ENCODE measurements at places on chromosomes 12 and 14.

- DNase-seq, result no peak
Measured at GRCh38 chr14:85342858-85343607, 186.9 kb upstream of the FLRT2 start.

- no peak for DNase-seq
Measured at GRCh38 chr12:54384591-54385041, at the start of gene ZNF385A. Gene ZNF385A (minus strand): TSS chr12:54384733. CDS start chr12:54384514, 219 bp downstream.

DNA sequence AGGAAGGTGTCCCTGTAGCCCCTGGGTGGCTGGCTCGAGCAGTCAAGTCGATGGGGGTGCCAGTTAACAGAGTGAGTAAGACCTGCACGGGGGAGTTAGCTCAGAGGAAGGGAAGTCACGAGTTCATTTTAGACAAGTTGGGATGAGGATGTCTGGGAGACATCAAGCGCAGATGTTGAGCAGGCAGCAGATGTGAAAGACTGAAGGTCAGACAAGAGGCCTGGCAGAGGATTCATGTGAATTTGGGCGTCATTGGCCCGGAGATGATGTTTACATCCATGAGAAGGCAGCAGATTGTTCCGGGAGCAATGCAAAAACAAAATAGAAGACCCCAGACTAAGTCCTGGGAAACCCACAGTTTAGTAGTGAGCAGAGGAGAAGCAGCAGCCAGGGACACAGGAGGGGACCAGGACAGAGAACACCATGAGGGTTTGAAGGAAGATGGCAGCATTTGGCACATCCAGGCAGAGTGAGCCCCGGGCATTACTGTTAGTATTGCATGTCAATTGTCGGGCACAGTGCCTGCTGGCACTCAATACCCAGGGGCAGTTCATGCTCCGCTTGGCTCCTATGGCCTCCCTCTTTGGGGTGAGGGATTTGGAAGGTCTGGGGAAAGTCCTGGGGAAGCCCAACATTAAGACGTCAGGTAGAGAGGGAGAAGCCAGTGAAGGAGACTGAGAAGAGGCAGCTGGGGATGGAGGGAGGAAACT is 15.1 kb downstream of the LTBP2 start:
- DNase-seq, result no peak

GRCh38 chr12:130462558-130463274 is 125.0 kb downstream of the PIWIL1 start:
- DNase-seq, result no peak

- no peak for DNase-seq
Measured at GRCh38 chr14:105419195-105420091, at the start of gene MTA1. Gene MTA1 (plus strand): TSS chr14:105419827. CDS start chr14:105420036, 209 bp downstream.

DNA sequence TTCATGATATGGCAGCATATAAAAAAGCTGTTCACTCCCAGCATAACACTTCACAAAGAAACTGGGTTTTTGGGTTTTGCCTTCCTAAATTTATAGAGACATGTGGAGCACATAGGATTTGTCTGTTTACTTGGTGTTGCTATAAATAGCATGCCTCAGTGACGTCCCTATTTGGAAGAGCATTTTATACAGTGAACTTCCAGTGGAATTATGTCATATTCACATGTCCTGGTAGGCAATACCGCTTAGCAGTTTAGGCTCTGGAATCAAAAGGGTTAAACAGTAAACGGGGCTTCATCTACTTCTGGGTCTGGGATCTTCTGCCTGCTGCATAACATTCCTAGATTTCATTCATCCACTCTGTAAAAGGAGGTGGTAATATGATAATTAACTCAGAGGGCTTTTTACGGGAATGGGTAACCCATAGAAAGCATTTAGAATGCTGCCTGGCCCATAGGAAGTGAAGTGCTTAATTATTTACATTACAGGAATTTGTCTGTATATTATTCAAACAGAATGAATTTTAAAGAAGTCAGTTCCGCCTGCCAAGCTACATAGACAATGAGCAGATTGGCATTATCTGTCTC is 396.1 kb downstream of the TMTC2 start:
- DNase-seq, result no peak

DNA sequence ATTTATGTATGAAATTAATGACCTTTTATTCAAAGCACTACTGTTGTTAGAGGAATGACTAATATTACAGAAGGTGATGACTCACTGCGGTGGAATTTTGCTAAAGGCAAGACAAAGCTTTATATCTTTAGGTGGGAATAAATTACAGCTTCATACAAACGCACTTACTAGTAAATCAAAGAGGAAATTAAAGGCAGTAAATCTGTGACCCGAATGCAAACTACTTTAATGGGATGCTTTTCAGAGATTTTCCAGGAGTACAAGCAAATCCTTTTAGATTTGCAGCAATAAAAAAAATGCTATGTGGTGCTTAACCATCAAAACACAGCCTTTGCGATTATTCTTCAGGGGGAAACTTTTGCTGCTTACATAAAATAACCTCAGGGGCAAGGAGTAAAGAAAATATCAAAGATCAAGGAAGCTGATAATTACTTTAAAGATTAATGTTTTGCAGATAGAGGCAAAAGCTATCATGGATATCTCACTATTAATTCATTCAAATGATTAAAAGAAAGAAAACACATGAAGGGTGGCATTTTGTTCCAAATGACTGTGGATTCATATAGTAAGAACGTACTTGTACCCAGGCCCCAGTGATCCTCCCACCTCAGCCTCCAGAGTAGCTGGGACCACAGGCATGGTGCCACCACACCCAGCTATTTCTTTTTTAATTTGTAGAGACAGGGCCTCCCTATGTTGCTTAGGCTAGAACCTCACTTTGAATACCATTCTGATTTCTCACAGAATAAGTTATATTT is 98.9 kb downstream of the DENND5B start:
- no peak for DNase-seq

GRCh38 chr12:12486661-12487240 is 75.9 kb downstream of the DUSP16 start:
- DNase-seq, result no peak

DNA sequence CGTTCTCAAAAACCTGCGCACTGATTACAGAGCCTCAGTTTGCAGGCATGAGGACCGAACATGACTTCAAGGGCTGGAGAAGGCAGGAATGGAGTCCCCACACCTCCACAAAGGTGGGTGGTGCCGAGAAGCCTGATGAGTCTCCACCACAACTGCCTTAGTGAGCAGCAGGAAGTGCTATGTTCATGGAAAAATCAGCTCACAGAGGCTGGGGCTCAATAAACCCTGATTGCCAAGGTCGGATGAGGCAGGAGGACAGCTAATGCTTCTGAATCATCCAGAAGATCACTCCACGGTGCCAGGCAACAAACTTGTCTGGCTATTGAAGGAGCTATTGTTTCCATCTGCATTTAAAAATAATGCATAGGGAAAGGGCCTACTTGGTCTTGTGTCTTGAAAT is 31.1 kb downstream of the APPL2 start:
- DNase-seq, result no peak

GRCh38 chr12:92055877-92056276 is 89.8 kb downstream of the BTG1 start:
- no peak for DNase-seq

GRCh38 chr12:26118308-26118707 is 6.5 kb downstream of the BHLHE41 start:
- DNase-seq, result no peak

- no peak for DNase-seq
Measured at GRCh38 chr12:107053709-107054108, 39.6 kb downstream of the CRY1 start.

DNA sequence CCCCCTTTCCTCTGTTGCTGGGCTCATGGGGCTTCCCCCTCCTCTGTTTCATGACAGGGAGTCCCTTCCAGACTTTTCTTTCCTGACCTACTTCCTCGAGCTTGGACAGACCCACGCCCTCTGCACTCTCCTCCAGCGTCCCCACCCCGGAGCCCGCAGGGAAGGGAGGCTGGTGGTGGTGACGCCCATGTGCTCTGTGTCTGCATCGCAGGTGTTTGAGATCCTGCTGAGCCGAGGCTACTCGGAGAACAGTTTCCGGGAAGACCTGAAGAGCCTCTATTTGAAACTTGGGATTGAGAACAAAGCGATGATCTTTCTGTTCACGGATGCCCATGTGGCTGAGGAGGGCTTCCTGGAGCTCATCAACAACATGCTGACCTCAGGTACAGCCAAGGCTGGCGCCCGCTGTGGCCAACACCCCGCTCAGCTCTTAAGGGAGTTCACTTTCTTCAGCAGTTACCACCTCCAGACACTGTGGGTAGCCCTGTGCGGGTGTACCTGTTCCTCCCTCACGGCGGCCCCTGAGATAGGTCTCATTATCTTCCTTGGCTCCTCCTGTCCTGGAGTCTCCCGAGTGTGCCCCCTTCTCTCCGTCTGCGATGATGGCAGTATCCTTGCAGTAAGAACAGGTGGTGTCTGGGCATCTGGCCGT is 85.6 kb downstream of the CCDC92 start:
- DNase-seq, result no peak

DNA sequence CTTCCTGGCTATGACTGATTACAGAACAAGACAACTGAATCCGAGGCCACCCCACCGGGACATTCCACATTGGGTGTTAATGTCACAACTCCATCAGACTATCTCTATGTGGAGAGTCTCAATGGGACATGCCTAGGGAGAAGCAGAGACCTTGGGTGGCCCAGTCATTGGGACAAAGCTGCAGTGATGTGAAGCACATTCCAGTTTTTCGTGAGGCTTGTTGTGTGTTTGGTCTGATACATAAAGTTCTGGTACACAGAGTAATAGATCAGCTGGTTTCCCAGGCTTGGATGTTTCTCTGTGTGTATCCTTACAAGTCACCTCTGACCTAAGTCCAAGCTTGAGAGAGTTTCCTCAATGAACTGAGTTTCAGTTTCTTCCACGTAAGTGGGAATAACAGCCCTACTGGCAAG is 42.3 kb downstream of the CPM start:
- no peak for DNase-seq

DNA sequence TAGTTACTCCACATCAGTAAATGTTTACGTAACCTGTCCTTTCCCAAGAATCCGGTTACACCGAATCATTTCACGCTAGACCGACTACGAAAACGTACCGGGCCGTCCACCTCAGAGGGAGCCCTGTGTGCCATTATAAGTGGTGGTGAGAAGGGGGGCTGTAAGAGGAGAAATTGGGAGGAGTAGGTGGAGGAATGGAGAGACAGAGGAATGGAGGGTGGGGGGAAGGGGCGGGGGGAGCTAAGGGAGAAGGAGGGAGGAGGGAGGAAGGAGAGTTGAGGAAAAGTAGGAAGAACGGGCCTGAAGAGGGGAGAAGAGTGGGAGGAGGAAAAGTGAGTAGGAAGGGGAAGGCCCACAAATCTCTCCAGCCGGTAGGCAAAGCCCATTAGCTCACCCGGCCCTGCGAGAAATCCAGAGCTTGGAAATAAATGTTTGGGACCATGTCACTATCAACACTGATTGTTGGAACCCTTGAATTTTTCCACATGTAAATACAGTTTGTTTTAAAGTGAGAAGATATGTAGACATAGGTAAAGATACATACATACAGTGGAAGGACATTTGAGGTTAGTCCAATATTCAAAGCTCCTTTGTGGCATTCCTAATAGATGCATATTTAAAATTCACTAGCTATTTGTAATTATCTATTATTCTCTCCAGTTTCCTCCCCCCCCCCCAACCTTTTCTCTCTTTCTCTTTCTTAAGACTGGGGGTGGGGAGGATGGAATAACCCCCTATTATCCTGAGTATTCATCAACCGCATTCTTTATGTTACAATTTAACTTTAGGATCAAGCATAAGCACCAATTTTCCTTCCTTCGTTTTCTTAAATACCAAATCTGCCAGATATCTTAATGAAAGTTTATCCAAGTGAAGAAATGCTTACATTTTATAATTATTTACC is 2.1 kb upstream of the FOXG1 start:
- no peak for DNase-seq

DNA sequence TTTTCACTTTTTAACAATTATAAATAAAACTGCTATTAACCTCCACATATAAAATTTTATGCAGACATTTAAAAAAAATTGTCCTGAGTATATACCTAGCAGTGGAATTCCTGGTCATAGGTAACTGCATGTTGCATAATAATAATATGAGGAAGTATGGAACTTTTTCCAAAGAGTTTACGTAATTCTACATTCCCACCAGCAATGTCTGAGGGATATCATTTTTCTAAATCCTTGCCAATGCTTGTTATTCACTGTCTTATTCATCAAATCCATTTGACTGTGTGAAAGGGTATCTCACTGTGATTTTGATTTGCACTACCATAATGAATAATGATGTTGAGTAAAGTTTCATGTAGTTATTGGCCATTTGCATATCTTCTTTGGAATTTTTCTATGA is 393.8 kb downstream of the LRFN5 start:
- no peak for DNase-seq

GRCh38 chr12:76506149-76506548 is 53.4 kb downstream of the OSBPL8 start:
- no peak for DNase-seq

DNA sequence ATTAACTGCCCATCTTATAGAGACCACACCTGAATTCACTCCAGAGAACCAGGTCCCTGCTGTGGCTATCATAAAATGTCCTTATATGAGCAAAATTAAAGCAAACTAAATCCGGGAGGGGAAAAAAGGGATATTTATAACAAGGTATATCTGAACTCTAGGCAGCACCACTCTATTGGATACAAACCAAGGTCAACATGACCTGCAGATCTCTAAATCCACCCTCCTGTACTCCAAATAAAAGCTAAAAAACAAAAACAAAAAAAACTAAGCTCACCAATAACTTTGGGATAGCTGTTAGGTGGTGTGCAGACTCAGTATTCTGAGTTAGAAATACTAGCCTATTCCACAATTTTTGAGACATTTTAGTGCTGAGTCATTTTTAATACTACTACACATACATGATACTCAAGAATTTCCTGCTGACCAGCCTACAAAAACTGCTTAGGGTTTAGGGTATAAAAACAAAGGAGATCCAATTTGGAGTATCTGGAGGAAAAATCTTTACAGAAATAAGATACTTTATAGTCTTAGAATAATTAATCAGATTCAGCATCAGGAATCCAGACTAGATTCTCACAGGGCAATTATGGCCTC is 46.6 kb upstream of the LTBP2 start:
- no peak for DNase-seq

DNA sequence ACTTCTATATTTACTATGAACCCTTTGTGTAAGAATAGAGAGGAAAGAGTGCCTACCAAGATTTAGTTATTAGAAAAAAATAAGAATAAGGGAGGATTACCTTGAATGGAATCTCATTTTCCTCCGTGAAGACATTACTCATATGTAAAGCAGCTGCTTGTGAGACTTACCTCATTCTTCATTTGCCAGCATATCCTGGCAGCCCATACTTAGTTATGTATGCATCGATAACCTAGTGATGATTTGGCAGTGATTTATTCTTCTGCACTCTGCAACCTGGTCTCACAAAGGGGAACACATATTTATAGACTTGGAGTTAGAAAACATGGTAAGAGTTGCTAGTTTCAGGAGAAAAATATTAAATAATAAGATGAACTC is 56.8 kb downstream of the LRFN5 start:
- DNase-seq, result no peak

DNA sequence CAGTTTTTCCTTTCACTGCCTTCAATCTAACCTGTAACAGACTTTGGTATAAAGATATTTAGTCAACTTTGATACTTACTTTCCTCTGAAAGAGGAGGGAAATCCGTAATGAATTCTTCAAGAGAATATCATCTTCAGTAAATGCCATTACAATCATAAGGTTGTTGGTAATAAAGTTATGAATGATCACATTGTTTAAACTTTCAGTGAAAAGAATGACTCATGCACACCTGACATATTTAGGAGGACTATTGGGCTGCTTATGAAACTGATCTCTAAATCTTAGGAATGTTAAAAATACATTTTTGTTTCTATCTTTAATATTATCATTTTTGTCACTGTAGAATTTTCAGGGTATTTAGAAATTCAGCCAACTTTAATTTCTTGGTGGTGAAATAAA is 474.7 kb downstream of the SLC16A7 start:
- DNase-seq, result no peak

Measured in esophagus squamous epithelium (tissue), 5 donors.